ENCODE measurements at places on chromosomes 1 and 21.

DNA sequence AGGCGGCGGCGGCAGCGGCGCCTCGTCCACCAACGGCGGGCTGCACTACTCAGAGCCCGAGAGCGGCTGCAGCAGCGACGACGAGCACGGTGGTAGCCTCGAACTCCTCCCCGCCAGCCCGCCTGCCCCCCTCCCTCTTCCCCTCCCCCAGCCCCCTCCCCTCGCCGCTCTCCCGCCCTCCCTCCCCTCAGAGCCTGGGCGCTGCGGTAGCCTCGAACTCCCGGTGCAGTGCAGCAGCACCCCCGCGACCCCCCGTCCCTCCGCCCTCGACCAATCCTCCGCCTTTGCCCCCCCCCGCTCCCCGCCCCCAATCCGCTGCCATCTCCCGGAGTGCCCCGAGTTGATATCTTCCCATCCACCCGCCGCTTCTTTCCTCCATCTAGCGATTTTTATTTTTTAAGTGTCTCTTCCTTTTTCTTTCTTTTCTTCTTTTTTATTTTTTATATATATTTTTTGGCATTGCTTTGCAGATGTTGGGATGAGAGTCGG lies 516 bp downstream of the RCOR3 start:
- peak; percentile 66 for DNase-seq

GRCh38 chr1:170284016-170284415 lies 138.3 kb downstream of the NTMT2 start:
- DNase-seq: no peak

DNA sequence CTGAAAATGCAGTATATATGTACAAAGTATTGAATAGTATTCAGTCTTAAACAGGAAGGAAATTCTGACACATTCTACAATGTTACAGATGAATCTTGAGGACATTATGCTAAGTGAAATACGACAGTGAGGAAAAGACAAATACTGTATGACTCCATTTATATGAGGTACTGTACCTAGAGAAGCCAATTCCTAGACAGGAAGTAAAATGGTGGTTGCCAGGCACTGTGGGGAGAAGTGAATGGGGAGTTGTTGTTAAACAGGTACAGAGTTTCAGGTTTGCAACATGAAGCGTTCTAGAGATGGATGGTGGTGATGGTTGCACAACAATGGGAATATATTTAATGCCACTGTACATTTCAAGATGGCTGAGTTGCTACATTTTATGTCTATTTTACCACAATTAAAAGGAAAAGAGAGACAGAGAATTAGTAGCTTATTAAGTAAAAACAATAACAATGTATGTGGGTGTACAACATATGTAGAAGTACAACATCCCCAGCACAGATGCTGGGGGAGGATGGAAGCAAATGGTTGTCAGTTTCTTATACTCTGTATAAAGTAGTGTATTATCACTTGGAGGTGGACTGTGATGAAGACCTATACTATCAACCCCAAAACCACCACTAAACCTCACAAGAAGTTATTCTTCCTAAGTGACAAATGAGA lies 3.9 kb upstream of the RAB4A start:
- DNase-seq: no peak

GRCh38 chr1:15178571-15179484 lies 25.3 kb downstream of the TMEM51 start:
- DNase-seq: no peak

GRCh38 chr1:213075725-213076124 lies 24.7 kb downstream of the RPS6KC1 start:
- DNase-seq: no peak

GRCh38 chr1:85943526-85943925 lies 213.0 kb downstream of the COL24A1 start:
- no peak for DNase-seq

- no peak for DNase-seq
Observed at GRCh38 chr1:245520611-245521010, 365.8 kb downstream of the KIF26B start.

- no peak for DNase-seq
Observed at GRCh38 chr1:183143576-183144315, 42.3 kb upstream of the LAMC2 start.

DNA sequence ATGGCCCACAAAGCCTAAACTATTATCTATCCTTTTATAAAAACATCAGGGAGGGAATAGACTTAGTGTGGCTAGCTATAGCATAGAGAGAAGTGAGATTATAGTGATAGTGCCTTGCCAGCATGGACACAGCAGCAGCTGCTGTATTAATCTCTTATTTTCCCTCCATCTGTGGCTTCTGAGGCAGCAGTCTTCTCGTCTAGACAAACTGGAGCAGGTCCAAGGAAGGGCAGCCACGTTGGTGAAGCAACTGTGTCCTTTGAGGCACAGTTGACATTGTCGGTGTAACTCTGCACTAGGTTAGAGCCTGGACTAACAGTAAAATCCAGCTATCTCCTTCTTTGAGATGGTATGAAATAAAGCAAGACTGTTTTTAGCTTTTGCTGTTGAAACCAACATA lies 131.3 kb downstream of the CACHD1 start:
- DNase-seq: peak; percentile 71

DNA sequence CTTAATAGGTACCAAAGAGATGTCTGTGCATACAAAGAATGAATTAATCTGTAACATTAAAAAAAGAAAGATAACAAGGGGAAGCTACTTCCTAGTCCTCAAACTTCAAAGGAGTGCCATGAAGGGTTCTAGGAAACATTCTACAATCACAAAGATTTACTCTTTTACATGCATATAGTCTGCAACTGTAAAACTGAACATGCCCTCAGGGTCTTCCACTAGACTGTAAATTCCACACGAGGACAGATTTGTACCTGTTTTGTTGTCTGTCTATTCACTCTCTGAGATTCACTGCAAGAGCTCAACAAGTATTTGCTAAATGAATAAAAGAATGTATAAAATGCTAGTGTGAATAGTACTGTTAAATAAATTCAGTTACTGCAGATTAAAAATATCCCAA lies 4.4 kb downstream of the JAK1 start:
- DNase-seq: no peak

DNA sequence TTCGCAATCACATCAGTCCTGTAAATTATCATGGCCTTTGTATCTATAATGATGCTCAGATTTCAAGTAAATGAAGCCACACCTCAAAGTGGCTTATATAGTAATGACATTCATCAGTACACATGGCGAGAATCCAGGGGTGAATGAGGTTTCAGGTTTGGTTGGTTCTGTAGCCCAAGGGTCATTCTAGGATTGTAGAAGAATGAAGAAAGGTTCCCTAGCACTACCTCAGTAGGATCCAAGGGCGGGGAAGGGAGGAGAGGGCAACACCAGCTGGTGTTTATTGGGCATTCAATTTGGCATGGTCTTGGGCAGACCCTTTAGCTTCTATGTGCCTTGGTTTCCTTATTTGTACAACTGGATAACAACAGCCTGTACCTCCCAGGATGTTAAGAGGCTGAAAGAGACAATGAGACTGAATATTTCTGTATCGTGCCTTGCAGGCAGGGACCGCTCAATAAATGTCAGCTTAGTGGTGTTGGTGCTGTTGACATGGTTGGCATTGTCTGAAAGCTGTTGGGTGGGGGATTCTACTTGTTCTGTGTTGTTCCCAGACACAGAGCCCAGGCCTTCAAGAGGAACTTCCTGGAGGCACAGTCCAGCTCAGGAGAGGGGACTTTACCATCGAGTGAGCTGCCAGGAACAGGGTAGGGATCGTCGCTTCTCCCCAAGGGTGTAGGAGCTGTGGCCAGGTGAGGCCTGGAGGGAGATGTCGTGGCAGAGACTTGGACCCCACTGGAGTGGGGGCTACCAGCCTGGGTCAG lies 388.2 kb downstream of the PTPRU start:
- DNase-seq: no peak

DNA sequence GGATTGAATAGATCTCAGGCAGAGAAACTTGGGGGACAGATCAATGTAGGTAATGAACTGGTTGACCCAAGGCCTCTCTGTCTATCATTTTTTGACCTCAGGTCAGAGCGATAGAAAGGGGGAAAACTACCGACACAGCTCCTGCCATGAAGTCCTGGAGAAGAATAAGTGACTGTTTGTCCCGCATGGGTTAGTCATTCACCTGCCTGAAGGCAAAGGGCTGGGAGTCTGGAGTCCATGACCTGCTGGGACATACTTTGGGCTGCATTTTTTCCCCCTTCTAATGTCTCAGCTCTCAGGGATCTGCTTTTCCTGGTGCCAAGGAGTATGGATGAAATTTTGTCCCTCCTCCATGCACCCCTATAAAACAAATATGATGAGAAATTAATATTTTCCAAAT lies 1.6 kb upstream of the ROR1 start:
- DNase-seq: no peak

- DNase-seq: peak; percentile 86
Observed at GRCh38 chr1:185936641-185937040, 202.4 kb downstream of the HMCN1 start.

DNA sequence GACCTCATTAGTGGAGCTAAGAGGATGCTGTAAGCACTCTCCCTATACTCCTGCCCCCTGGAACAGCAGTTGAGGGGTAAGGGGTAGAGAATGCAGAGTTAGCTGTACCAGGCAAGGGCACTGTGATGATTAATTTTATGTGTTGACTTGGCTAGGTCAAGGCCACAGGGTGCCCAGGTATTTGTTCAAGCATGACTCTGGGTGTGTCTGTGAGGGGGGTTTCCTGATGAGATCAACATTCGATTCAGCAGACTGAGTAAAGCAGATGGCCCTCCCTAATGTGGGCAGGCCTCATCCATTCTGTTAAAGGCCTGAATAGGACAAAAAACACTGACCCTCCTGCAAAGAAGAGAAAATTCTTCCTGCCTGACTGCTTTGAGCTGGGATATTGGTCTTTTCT lies 110.8 kb downstream of the KCND3 start:
- DNase-seq: no peak

DNA sequence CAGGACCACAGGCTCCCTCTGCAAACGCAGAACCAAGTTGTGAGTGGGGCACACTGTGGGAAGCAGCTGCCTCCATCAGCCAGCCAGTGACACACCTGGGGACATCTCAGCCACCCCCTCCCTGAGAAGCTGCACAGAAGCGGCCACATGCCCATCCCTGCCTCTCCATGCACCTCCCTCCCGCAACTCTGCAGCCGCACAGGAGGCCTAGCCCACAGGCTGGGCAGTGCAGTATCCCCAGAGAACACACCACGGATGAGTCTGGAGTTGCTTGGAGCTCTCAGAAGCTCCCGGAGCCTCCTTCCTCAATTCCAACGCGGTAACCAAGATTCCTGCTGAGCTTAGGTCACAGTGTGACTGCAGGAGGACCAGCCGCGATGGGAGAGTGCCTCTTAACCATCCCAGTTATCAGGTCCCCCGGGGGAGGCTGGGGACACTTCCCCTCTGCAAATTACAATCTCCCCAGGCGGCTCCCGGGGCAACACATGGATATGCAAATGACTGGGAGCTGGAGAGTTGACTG lies 1.2 kb upstream of the WNT3A start:
- no peak for DNase-seq

GRCh38 chr1:22416555-22417454 lies 34.8 kb upstream of the ZBTB40 start:
- DNase-seq: peak; percentile 75

DNA sequence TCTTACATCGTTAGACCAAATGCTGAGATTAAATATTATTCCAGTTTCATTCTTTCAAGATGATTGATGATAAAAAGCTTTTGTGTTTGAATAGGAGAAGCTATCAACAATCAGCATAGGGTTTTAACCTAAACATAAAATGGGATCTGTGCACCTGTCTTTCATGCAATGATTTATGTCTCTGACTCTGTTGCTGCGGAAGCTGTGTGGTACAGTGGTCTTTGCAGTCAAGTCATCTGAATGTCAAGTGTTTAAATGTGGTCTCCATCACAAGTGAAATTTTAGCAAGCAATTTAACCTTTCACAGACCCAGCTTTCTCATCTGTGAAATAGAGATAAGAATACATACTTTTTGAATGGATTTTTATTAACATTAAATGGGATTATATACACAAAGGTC lies 107.2 kb downstream of the PLPPR5 start:
- DNase-seq: no peak

GRCh38 chr1:110024613-110025012 lies 9.8 kb upstream of the STRIP1 start:
- DNase-seq: no peak

DNA sequence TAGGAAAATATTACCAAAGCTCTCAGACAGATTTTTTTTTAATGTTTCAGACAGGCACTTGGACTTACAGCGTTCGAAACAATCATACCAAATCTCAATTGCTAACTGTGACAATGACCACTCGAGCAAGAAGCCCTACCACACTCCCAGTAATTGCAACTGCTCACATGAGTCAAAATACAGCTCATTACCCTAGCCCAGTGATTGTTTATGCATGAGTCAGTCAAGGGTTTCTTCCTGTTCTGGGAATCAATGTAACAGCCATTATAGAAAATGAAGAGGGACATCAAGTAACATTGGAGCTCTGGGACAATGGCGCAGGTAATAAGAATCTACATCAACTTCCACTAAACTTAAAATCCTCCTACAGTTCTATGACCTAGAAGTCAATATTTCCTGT lies 56.1 kb upstream of the SH3GLB1 start:
- DNase-seq: no peak
